ENCODE measurements at places on chromosomes 3 and 15.
A peak's percentile ranks its signal among the peaks of the same experiment; 100 is the strongest.

DNA sequence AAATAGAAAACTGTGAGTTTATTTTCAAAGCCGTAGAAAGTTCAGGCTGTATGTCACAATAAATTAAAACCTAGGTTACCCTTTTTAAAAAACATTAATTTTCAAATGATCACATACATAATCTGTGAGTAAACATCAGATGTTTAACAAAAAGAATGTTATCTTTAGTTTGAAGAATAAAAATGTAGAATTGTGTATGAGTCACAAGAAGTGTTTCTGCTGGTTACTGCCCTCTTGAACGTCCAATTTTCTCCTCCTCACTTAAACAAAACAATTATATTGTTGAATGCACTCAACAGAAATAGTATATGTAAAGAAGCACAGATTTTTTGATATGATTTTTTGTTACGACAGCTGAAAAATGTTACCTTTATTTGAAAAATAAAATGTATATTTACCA is 855.1 kb downstream of the ROBO1 start:
- no peak for DNase-seq

- DNase-seq, result no peak
Observed at GRCh38 chr3:78736863-78737262, 1030.9 kb downstream of the ROBO1 start.

DNA sequence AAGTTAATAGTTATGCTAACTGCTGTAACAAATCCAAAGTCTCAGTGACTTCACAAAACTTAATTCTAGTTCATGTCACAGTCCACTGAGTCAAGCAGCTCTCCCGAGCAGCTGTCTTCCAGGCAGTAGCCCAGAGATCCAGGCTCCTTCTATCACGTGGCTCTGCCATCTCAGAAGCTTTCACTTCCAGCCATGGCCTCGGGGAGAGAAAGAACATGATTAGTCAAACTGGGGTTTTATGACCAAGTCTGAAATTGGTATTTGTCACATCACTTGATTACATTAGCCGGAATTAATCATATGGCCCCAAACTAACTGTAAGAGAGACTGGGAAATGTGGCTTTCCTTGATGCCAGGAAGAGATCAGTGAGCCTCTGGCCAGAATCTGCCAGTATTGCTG is 70.2 kb upstream of the DGKG start:
- no peak for DNase-seq

DNA sequence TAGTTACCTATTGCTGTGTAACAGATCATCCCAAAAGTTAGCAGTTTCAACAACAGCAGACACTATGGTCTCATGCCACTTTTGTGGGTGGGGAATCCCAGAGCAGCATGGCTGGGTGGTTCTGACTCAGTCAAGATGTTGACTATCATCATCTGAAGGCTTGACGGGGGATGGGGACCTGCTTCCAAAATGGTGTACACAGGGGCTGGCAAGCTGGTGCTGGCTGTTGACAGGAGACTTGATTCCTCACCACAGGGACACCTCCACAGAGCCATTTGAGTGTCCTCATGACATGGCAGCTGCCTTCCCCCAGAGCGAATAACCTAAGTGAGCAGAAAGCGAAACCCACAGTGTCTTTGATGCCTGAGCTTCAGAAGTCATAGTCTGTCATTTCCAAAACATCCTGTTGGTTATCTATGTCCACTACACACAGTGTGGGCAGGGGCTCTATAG is 19.1 kb downstream of the DNAJB8 start:
- no peak for DNase-seq

DNA sequence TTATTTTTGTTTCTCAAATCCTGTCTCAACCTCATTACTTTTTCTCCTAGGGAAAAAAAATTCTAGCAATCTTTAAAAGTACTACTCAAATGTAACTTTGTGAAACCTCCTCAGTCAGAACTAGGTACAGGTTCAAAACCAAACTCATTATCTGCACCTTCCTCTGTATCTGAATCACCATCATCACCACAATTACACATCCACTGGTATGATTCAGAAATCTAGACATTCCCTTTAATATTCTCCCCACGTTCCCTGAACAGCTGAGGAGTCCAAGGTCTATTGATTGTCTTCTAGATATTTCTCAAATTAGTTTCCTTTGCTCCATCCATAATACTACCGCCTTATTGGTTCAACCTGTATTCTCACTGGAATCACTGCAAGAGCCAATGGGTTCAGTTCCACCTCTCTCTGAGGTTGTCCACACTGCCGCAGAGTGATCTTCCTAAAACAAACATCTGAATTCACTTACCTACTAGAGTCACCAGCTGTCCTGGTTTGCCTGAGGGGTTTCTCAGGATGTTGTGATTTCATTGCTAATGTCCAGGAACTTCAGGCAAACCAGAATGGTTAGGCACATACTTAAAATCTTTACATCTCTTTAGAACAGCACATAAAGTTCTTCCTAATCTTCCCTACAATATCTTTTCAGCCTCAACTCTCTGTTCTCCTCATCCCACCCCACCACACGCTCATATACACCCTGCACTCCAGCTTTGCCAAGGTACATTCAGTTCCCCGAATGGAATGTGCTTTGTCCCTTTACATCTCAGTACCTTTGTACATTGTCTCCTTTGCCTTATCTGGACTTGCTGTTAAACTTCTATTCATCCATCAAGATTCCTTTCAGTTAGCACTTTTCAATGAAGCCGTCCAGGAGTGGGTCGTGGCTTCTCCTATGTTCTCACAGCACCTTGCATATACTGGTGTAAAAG is 24.2 kb downstream of the ATP13A4 start:
- no peak for DNase-seq

- no peak for DNase-seq
Observed at GRCh38 chr3:70833239-70833960, 521.0 kb upstream of the MDFIC2 start.

- no peak for DNase-seq
Observed at GRCh38 chr3:13556917-13557316, 8.0 kb downstream of the FBLN2 start.

- peak; percentile 56 for DNase-seq
Observed at GRCh38 chr3:126292318-126293070, 64.7 kb downstream of the KLF15 start.

DNA sequence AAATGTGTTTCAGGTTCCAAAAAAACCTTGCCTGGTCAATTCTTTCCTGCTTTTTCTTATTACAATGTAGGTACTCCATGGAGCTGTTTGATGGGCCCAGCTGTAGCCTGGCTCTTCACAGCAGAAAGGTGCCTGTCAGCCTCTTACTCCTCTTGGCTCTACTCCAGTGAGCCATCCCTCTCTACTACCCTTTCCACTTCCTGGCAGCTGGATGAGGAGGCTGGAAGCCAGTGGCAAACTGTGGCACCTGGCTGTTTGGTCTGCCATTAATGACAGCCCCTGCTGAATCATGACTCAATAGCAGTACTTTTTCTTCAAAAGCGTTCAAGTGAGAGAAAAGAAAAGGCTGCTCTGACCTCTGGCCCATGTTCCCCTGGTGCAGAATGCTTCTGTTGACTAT is 618.1 kb downstream of the PYDC2 start:
- DNase-seq, result no peak

DNA sequence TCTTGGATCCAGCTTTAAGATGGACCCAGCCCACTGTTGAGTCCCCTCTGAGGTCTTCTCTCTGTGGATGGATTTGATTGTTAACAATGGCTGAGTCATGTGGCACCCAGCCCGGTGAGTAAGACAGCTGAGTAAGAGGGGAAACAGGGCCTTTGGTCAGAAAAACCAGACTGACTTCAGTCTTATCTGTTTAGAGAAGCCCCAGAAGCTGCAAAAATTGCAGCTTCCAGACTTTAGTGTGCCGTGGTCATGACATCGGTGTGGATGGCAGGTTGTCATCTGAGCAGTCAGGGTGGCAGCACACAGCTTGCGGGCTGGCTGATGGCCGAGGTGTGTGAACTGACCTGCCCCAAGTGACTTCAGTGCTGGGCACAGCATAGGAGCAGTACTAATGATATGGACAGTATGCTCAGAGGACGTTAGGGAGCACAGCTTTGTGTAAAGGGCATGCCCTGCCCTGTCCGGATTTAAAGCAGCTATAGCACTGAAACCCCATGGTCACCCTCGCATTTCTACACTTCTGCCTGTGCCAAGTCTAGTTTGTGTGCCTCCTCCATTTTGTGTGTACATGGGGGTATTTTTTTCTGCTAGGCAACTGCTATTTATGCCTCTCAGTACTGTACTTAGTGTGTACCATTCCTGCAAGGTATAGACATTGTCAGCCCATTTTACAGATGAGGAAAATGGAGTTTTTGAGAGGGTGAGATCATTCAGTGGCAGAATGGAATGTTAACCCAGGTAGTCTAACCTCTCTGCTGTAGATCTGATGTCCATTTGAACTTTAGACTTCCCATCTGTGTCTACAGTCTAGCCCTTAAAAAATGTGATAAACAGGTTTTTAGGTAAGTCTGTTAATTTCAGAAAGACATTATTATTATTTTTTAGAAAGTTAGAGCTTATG is 44.4 kb downstream of the FLNB start:
- no peak for DNase-seq

- no peak for DNase-seq
Observed at GRCh38 chr3:129398803-129399144, 29.7 kb downstream of the EFCAB12 start.

- DNase-seq, result no peak
Observed at GRCh38 chr15:99322643-99323405, 71.5 kb downstream of the LRRC28 start.

DNA sequence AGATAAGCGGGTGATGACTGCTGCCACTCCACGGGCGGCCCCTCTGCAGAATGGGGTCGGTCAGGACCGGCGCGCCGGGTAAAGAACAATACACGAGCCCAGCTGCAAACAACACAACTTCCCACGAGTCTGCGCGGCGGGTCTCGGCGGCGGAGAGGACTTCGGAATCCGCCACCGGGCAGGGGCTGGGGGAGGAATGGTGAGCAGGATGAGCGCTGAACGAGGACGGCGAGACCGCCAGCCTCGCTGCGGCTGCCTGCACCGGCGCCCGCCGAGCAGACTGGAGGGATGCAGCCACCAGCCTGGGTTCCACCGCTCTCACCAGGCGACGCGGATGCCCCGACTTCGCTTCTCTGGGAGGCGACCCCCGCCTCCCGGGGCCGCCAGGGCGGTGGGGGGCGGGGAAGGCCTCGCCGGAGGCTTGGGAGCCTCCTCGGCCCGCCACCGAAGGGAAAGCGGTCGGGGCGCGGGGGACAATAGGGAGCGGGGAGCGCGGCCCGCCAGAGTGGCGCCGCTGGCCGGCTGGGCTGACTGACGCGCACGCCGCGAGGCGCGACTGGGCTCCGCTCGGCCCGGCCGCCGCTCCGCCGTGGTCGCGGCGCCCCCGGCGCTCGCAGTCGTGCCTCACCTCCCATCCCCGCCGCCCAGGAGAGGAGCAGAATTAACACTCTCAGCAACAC is 515 bp downstream of the ADAM10 start:
- DNase-seq, result no peak

DNA sequence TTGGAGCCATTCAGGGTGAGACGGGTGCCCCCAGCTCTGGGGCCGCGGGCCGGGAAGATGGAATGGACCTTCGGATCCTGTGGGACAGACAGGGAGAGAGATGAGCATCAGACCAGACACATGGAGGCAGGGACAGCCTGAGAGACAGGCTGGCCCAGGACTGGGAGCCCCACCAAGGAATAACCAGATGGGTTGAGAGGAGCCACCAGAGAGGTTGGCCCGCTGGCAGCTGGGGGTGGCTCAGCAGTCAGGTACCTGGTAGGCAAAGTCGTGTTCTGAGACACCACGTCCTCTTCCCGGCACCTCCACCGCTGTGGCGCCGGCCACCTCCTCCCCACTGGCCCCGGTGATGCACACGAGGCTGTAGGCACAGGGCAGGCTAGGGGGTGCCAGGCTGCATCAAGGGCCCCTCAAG is 13.8 kb downstream of the PLXNB1 start:
- DNase-seq, result no peak

DNA sequence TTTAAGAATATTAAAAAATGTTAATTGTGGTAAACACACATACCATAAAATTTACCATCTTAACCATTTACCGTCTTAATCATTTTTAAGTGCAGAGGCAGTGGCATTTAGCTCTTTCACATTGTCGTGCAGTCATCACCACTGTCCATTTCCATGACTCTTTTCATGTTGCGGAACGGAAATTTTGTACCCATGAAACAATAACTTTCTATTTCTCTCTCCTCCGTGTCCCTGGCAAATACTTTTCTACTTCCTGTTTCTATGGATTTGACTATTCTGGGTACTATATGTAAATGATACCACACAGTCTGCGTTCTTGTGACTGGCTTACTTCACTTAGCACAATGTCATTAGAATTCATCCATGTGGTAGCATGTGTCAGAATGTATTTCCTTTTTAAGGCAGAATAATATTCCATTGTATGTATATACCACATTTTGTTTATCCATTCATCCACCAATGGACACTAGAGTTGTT is 27.9 kb downstream of the AKAP13 start:
- no peak for DNase-seq

Measured in vagina (tissue), 2 donors.